Activated T-cell treated with anti-CD3 and anti-CD28 coated beads, Interleukin-2, amount 50 U/mL, for 48 hours (primary cell): ENCODE measurements at places on chromosomes 7 and 10.

- DNase-seq = no peak
Measured at GRCh38 chr7:24922099-24922773, 57.7 kb downstream of the OSBPL3 start.

DNA sequence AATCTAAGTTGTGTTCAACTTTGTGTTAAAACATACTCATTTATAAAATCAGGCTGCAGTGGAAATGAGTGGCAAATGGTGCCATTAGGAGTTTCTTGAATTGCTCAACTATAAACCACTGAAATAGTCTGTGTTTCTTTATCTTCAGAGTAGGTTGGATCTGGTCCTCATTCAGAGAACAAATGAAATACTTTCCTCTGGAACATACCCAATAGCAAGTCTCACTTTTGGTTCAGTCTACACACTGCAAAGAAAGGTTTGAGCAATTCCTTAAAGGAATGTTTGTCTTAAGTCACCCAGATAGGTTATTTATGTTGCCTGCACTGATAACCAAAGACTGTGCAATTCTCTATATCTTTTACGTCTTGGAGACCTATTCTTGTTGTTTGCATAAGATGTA is 62.5 kb downstream of the ABCB4 start:
- no peak for DNase-seq

DNA sequence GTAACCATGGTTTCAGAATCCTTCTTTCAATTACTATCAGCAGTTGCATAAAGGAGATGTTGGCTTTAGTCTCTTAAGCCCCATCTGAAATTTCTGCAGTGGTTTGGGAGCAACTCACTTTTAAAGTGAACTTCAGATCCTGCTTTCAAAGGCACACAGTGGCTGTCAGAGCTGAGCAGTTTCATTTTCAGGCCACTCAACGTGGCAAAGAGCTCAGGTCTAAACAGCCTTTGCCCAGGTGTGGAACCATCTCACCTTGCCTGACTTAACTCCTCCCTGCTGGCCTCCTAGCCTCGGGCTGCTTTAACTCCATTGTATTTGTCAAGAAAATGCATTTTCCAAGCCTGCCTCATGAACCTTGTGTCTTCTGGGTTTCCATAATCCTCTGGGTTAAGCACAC is 197.5 kb upstream of the KMT2E start:
- no peak for DNase-seq

DNA sequence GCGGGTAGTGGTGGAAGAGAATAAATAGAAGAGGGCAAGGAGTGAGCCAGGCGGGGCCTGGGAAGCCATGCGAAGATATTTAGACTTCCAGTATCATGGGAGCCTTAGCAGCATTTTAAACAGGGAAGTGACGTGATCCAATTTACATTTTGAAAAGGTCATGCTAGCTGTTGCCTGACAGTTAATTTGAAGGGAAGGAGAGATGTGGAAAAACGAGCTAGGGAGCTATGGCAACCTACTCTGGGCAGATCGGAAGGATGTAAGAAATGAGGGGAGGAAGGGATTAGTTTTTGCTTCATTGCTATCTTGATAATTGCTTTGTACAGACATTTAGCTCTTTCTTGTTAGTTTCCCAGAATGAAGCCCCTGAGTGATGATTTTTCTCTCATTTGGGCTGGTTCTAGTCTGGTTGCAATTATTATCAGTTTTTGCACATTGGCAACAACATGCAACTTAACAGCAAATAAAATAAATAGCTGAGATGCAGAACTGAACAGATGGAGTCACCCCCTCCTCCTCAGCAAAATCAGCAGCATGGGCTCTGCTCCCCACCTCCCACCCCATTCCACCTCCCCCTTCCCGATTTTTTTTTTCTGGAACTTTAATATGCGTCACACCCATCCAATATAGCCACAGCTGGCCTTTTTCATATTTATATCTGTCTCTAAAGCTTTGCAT is 13.0 kb upstream of the CALU start:
- no peak for DNase-seq

GRCh38 chr10:101012525-101013364 is 13.1 kb downstream of the LZTS2 start:
- DNase-seq = peak; percentile 91

- DNase-seq = no peak
Measured at GRCh38 chr10:44927352-44927751, 16.2 kb downstream of the TMEM72 start.

DNA sequence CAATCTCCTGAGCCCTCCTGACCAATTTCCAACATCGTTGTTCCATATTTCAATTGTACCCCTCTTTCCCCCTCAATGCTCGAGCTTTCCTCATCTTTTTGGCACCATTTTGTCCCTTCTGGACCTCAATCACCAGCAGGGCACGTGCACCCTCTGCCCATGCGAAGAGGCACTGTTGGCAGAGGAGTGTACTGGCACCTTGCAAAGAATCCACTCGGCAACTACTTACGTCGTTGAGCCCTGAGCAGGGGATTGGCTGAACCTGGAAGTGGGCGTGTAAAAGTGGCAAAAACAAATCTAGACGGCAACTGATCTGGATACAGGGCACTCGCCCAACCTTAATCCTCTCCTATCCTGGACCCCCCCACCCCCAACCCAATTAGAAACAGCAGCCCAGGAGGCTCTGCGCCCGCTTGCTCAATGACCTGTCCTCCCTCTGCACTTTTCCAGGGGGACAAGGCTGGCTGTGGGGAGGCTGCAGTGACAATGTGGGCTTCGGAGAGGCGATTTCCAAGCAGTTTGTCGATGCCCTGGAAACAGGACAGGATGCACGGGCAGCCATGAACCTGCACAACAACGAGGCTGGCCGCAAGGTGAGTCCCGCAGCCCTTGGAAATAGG is 18.8 kb downstream of the WNT8B start:
- DNase-seq = peak; percentile 100

DNA sequence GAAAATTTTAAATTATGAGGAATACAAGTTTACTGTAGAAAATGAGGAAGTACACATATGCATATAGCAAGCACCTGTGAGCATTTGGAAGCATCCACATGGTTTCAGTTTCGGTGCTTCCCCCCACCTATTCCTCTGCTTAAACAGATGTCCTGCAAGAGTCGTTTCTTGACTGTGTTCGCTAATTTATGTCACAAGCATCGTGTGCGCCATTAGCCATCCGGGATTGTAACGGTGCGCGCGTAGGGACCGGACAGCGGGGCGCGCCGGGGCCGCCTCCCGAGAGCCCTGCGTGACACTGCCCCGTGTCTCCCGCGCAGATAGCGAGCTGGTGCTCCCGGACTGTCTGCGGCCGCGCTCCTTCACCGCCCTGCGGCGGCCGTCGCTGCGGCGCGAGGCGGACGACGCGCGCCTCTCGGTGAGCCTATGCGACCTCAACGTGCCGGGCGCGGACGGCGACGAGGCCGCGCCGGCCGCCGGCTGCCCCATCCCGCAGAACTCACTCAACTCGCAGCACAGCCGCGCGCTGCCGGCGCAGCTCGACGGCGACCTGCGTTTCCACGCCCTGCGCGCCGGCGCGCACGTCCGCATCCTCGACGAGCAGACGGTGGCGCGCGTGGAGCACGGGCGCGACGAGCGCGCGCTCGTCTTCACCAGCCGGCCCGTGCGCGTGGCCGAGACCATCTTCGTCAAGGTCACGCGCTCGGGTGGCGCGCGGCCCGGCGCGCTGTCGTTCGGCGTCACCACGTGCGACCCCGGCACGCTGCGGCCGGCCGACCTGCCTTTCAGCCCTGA is 90.9 kb downstream of the NEURL1 start:
- DNase-seq = peak; percentile 73
